Foreskin keratinocyte (primary cell): ENCODE measurements at places on chromosomes 2 and 18. TPM values are rescaled to one million over a fixed set of nuclear protein-coding genes. Genes with fewer than 3 reads are reported as not detected.

DNA sequence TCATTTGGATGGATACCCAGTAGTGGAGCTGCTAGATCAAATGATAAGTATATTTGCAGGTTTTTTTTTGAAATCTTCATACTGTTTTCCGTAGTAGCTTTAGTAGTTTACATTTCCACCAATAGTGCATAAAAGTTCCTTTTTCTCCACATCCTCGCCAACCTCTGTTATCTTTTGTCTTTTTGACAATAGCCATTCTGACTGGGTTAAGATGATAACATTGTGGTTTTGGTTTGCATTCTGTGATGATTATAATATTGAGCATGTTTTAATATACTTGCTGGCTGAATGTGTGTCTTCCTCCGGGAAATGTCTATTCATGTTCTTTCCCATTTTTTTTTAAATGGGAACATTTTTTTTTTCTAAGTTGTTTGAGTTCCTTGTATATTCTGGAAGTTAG lies 260.0 kb downstream of the GULP1 start:
- no peak for DNase-seq

DNA sequence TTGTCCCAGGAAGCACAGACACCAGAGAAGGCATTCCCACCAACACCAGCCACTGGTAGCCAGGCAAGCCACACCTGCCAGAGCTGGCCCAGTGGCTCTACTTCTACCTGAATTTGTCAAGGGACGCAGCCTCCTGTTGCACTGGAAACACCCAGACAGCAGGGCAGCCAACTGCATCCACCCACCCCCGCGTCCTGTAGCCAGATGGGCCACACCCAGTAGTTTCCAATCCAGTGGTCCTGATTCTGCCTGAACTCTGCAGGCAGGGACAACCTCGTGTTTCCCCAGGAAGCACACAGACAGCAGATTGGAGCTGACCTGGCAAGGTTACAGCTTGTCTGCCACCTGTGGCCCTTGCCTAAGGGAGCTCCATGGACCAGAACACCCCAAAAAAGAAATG lies 18.2 kb downstream of the PFN4 start:
- no peak for DNase-seq

DNA sequence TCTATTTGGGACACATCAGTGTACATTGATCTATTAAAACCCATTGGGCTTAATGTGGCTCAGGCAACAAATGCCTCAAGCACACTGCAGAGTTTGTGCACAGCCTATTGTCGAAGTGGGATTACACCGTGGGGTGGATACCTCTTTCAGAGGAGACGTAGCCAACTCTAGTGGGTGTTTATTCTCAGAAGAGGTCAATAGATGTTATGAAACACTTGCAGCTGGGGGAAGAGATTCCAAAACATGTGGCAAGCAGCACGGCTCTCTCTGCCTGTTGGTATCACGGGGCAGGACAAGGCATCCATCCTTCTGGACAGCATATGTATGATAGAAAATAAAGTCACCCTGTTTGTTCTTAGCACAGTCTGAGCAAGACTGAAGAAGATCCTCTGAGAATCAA lies 121.4 kb upstream of the COPS8 start:
- DNase-seq, result no peak

GRCh38 chr2:54559006-54559445 lies 102.9 kb downstream of the SPTBN1 start:
- DNase-seq, result no peak

DNA sequence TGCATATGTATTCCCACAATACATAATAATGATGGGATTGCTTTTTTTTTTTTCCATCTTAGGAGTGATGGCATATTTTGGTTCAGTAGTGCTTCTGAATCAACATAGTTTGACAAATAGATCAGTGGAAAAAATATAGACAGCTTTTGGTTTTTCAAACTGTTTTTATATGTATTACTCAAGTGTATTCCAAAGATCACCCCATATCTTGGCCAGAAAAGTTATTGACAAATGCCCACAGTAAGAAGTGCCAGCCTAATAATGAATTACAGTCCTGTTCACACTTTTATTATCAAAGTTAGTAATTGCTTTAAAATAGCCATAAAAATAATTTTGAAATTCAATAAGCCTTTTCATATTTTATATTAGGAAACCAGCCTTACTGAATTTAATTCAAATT lies 95.0 kb downstream of the TMEFF2 start:
- DNase-seq, result no peak

Gene CCDC102B
- 0.09 TPM in 1 of 2 replicates, not detected in the other for polyA plus RNA-seq
